ENCODE measurements at places on chromosomes 6 and 20.

DNA sequence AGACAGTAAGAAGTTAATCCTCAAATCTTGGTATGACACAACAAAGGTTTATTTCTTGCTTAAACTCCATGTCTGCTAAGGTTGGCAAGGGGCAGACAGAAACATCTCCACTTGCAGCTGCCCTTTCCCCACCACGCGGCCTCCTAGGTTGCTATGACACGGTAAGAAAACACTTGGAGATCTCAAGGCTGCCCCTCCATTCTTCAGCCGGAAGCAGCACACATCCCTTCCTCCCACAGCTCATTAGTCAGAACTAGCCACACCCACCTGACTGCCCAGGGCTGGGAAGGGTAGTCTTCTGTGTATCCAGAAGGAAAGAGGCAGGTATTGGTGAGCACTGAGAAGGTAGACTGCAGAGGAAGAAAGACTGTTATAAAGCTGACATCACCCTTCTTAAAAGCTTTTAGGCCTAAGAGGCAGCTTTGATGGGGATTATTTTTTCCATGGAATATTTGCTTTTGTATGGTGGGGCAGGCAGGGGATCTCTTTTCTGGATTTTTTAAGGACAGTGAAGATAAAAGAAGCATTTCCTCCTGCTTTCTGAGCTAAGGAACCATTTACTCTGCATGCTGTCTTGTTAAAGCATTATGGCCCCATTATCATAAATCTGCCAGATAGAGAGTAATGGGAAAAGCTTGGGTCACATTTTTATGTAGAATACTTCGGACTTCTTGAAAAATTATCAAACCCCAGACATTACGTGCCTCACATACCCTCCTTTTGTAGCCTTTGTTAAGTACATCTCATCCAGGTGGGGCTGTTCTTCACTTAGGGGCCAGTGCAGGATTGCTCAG is 41.6 kb downstream of the MRAP2 start:
- DNase-seq = no peak

DNA sequence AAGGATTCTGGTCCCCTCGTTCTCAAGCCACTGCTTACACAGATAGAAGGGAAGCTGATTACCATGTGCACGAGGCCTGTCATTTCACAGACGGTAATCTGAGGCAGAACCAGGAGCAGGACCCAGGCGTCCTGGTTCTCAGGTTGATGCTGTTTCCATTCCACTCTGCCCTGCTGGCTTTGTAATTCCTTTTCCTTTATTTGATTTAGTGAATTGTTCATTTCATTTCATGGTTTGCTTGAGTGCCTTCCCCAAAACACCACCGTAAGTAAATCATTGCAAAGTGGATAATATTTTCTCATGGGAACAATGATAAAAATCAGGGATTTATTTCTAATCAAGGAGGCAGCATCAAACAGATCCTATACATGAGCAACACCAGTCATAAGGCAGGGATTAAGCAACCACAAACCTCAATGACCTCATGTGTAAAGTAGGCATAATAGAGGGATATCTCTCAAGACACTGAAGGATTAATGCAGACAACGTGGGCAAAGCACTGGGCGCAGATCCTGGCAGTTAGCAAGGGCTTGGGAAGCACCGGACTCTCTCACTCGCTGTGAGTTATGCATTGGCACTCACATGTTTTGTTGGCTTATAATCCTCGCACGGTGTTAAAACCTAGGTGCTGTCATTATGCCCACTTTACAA is 229.5 kb upstream of the FOXQ1 start:
- DNase-seq = no peak

GRCh38 chr6:31541059-31541657 is 645 bp downstream of the DDX39B start:
- DNase-seq = peak; percentile 29

DNA sequence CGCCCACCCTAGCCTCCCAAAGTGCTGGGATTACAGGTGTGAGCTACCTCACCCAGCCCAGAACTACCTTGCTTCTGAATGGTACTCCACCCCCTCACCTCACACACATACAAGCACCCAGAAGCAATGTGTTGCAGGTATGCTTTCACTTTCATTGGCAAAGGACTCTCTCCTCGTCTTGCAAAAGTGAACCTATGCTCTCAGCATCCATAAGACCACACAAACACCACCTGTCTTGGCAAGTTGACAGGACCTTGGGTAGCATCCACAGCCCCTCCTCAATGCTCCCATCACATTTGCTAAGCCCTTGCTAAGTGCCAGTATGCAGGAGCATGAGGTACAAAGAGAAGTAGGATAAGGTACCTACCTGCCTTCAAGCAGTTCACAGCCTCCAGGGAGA is 3.7 kb downstream of the KIF13A start:
- DNase-seq = no peak

DNA sequence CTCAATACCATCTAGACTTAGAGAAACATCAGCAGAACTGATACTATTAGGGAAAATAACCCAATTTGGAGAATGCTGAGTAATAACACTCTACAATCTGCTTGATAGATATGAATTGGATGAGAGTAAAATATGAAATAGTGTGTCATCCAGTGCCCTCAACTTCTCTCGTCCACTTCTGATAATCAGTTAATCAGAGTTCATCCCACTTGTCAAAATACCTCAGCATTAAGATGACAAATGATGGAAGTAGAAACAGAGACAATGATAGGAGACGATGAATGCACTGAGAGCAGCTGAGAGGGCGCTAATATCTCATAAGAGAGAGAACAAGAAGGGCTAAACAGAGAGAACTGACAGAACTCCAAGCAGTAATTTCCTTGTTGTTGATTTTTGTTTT is 699.6 kb downstream of the EPHA7 start:
- no peak for DNase-seq

GRCh38 chr20:25549843-25550477 is 35.4 kb downstream of the NINL start:
- DNase-seq = no peak

- DNase-seq = no peak
Observed at GRCh38 chr20:2125474-2126112, 24.0 kb downstream of the STK35 start.

- DNase-seq = peak; percentile 99
Observed at GRCh38 chr6:111259089-111259831, 172.0 kb downstream of the SLC16A10 start.

DNA sequence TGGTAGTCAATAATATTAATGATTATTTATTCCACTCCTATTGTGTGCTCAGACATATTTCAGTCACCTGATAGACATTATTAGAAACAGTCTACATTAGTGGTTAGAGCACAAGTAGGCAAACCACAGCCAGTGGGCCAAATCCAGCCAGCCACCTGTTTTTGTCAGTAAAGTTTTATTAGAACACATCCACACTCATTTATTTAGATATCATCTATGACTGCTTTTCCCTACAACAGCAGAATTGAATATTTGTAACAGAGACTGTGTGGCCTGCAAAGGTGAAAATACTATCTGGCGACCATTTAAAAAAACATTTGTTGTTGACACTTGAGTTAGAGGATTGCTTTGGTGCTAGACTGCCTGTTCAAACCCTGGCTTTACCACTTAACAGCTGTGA is 220.0 kb upstream of the ZFP64 start:
- DNase-seq = no peak

- DNase-seq = no peak
Observed at GRCh38 chr6:162644153-162644552, 83.4 kb downstream of the PRKN start.

DNA sequence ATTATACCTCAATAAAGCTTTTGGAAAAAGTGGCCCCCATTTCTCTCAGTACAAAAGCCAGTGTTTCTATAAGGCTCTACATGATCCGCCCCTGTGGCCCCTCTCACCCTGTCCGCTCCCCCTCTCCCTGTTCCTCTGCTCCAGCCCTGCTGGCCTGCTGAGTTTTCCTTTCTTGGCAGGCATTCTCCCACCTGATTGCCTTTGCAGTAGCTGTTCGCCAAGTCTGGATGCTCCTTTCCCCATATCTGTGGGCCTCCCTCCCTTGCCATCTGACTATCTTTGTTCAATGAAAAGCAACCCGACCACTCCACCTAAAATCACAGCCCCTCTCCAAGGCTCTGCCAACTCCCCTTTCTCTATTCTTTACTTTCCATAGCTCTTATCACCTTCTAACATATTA is 33.2 kb downstream of the CDH22 start:
- no peak for DNase-seq

DNA sequence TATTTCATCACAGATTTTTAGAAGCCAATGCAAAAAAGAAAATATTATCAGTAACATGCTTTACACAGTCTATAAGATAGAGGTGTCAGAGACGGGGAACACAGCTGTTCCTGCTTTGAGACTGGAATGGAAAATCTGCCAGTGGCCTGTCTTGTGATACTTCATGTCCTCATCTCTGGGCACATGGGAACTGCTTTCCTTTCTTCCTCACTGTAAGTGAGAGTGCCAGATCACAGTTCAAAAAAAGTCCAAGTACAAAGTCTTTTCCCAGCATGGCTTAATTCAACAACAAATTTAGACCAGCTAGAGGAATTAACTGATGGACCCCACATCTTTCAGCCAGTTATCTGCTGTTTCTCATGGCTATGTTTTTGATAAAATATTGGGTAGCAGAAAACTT is 490.4 kb downstream of the CDKAL1 start:
- DNase-seq = no peak

- no peak for DNase-seq
Observed at GRCh38 chr6:2917065-2917464, 14.0 kb upstream of the SERPINB9 start.

DNA sequence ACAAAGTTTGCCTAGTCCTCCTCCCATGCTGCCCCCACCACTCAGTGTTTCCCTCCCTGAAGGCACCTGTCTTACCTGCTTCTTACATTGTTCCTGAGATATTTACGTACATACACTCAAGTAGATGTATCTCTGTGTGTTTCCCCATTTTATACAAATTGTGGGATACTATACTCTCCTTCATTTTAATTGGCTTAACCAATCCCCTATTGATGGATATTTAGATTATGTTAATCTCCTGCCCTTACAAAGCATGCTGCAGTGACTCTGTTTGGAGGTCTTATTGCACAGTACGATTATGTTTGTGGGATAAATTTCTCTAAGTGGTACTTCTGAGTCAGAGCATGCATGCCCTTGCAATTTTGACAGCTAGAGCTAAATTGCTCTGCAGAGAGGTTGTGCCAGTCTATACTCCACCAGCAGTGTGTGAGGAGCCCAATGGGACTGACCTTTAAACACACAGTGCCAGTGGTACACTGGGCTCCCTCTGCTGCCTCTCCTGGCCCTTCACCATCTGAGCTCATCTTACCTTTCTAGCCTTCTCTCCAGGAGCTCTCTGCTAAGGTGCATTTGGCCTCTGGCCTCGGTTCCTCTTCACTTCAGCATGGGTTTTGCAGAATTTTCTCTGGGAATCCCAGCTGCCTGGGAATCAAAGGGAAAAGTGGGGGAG is 57.4 kb downstream of the LYRM2 start:
- no peak for DNase-seq

DNA sequence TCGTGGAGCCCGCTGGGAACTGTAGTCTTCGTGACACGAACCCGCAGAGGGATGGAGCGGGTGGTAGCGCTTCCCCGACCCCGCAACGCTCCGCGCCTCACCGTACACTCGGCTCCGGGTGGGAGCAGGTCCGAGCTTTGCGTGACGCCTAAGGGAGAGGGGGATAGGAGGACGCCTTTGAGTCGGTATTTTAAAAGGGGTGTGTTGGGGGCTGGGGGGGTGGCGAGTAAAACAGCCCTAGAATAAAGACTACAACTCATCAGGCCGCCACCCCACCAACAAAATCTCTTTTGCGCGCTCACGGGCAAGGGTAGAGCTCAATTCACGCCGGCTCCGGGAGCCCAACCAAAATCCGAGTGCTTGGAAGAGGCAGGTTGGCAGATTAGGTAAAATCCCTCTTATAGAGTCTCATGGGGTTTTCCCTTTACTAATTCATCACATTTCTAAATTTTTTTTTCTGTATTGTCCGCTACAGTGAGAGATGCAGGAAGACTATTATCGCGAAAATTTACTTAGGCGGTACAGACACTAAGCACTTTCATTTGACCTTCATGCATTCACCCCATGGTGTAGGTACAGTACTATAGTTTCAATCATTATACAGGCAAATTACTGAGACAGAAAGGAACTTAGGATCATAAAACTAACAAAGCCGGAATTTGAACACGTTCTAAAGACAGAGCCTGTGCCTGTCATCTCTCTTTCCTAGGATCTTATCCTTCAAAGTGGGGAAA is 706 bp upstream of the SNX14 start:
- DNase-seq = no peak

DNA sequence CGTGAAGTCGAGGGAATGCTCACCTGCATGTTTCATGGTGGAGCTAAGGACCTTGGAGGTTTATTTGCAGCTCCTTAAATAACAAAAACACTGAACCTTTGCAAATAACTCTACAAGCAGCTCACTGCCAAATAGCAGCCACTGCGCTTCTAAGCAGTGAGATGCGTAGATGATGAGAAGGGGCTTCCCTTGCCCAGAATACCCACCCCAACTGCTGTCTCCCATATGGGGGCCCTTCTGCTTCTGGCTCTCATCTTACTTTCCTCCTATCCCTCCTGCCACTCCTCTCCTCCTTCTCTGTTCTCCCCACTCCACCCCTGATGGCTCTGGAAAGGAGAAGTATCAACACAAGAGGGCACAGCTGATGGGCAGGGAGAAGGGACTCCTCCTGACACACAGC is 193.3 kb upstream of the SSTR4 start:
- no peak for DNase-seq

All from right renal pelvis (tissue), 4 donors.